Mucosa of gallbladder (tissue), 1 donor: ENCODE measurements at places on chromosomes 6 and 20.

GRCh38 chr6:135759831-135760230, 91.7 kb upstream of the PDE7B start:
- no peak for DNase-seq

DNA sequence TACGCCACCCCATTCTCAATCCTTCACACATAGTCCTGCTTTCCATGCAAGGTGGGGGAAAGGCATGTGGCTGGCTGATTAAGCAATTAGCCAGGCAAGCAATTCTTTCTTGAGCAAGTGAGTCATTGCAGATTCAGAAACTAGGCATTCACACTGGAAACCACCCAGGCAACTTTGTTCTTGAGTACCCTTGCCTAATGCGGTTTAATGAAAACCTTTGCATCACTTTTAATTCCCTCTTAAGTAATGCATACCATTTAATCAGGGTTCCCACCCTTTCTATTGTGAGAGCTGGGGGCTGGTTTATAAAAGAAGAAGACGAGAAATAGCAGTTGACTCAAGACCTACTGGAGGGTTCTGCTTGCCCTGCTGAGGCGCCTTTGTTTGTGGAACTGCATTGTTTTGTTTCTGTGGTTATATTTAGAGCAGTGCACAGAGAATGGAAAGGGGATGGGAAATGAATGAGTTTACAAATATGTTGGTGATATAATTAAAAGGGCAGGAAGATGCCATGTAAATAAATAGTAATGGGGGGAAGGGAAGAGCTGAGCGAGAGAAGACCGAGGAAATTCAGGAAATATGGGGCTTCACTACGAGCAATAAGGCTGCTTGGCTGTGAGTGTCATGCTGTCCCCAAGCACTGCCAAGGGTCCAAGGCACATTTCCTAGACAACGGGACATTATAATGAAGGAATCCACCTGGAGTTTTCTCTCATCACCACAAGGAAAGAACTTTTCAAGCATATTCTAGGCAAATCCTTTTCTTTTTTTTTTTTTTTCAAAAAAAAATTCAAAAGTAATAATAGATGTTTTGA, 48.8 kb upstream of the TSHZ2 start:
- DNase-seq: no peak

- no peak for DNase-seq
These were observed 26.7 kb upstream of the TTPAL start for GRCh38 chr20:44448753-44449546.

DNA sequence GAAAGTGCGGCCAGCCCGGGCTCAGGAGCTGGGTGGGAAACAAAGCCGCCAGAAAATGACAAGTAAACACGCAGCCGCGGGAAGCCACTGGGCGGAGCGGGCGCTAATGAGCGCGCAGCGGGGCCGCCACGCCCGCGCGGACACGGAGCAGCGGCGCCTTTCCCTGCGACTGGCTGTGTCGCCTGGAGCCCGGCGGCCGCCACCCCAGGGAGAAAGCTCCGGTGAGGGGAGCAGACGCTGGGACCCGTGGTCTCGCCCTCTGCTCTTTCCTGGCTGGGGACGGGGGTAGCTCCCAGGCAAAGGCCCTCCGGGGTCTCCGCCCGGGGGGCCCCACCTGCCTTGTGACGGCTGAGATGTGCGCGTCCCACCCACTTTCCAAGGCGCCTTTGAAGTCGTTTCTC, 54.9 kb downstream of the PRR18 start:
- DNase-seq: no peak

DNA sequence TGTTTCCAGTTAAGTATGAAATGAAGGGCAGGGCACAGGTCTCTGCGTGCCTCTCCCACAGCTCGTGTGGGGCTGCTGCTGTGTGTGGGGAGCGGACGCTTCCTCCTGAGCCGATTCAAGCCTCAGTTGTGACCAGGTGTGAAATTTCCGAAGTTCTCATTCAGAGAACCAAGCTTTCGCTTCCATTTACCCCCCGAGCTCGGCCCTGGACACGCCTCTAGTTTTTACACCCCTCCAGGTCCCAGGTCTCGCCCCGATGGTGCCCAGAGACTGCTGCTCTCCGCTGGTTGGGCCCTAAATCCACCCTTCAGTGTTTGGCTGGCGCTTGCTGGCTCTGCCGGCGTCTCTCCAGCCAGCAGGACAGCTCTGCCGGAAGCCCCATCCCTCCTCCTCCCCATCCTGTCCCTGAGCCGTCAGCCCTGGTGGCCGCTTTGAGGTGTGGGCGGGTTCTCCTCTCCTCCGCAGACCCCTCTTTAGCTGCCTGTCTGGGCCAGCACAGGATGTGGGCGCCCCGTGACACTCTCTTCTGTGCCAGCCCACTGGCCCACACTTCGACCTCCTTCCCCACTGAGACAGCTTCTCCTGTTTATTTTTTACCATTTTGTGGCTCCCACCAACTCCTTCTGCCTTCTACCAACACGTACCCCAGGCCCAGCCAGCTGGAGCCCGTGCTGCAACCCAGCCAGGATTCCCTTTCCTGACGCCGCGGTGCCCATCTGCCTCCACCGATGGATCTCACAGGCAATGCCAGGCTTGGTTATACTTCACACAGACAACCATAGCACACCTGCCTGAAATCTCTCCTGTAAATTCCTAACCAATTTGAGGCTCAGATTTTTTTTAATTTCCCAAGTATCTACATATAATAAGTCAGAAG, 142.8 kb downstream of the DLL1 start:
- DNase-seq: no peak
